ENCODE measurements at places on chromosomes 11 and 22.
A peak's percentile ranks its signal among the peaks of the same experiment; 100 is the strongest.

GRCh38 chr22:22166941-22167713 is 77.5 kb upstream of the VPREB1 start:
- no peak for DNase-seq

- DNase-seq, result no peak
Measured at GRCh38 chr11:65857500-65857852, 504 bp downstream of the CFL1 start.

- DNase-seq, result no peak
Measured at GRCh38 chr22:29141078-29141688, 64.5 kb upstream of the EMID1 start.

- DNase-seq, result no peak
Measured at GRCh38 chr22:29030618-29031226, 30.9 kb downstream of the C22orf31 start.

DNA sequence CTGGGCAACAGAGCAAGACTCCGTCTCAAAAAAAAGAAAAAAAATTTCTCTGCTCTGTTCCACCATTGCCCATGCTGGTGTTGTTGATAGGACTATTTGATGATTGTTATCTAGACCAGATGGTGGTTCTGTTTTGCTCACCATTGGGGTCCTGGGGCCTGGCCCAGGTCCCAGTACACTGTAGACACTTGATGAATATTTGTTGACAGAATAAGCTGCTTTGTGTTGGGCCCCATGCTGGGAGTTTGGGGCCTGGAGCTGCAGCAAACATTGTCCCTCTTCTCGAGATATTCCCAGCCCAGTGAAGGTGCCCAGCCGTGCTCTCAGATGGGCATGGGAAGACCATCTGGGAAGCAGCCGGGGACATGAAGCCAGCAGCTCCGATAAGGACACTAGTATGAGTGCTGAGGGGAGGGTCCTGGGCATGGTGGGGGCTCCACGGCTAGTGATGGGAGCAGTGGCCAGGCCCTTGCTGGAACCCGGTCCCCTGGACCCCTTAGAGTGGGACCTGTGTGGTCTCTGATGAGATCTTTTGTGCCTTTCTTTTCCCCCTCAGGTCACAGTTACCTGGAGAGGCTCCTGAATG is 13.6 kb downstream of the INCENP start:
- DNase-seq, result peak; percentile 17

GRCh38 chr11:60905551-60906113 is 753 bp downstream of the PRPF19 start:
- DNase-seq, result no peak

DNA sequence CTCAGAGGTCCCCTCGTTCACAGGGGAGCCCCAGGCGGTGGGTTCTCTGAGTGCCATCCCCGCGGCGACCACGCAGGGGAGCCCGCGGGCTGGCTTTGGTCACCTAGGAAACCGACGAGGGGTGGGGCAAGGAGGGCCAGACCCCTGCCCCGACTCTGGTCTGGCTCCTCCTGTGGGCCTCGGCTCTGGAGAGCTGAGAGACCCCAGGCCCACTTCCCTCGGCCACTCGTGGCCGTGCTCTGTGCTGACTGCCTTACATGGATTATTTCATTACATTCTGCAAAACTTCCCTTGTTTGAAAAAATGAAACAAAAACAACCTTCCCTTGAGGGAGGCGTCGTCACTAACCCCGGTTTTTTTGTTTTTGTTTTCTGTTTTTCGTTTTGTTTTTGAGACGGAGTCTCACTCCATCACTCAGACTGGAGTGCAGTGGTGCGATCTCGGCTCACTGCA is 15.1 kb upstream of the CYTH4 start:
- DNase-seq, result no peak

DNA sequence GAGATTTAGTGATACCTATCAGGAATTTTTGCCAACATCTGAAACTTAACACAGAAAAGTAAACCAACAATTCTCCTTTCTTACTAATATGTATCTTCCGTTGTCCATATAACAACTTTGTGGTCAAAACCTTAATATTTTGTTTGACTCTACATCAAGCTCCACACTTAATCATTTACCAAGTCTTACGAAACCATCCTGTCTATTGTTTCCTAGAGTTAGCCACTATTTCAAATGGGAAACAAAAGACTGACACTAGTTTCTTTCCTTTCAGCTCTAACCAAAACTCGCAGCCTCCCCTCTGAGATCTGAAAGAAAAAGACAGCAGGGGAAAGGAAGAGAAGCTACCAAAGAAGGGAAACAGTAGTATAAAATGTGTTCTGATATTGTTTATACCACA is 26.5 kb upstream of the PRDM10 start:
- no peak for DNase-seq

GRCh38 chr11:40819230-40819629 is 640.2 kb downstream of the LRRC4C start:
- no peak for DNase-seq

- no peak for DNase-seq
Measured at GRCh38 chr11:123302751-123303195, 107.7 kb upstream of the CLMP start.

GRCh38 chr11:109739379-109739778 is 317.4 kb downstream of the C11orf87 start:
- no peak for DNase-seq

- DNase-seq, result no peak
Measured at GRCh38 chr11:128367573-128367972, 219.8 kb downstream of the ETS1 start.

DNA sequence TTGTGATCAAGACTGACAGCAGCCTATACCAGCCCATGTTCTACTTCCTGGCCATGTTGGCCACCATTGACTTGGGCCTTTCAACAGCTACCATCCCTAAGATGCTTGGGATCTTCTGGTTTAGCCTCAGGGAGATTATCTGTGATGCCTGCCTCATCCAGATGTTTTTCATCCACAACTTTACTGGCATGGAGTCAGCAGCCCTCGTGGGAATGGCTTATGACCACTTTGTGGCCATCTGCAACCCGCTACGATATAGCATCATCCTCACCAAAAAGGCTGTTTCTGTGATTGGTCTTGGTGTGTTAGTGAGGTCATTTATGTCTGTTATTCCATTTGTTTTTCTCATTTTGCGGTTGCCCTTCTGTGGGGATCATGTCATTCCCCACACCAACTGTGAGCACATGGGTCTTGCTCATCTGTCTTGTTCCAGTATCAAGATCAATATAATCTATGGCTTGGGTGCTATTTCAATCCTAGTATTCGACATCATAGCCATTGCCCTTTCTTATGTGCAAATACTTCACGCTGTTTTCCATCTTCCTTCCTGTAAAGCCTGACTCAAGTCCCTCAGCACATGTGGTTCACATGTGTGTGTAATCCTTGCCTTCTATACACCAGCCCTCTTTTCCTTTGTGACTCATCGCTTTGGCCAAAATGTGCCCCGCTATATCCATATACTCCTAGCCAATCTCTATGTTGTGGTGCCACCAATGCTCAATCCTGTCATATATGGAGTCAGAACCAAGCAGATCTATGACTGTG is 23.6 kb downstream of the OR52E1 start:
- DNase-seq, result no peak

- DNase-seq, result no peak
Measured at GRCh38 chr11:44339530-44339883, 29.6 kb upstream of the ALX4 start.

DNA sequence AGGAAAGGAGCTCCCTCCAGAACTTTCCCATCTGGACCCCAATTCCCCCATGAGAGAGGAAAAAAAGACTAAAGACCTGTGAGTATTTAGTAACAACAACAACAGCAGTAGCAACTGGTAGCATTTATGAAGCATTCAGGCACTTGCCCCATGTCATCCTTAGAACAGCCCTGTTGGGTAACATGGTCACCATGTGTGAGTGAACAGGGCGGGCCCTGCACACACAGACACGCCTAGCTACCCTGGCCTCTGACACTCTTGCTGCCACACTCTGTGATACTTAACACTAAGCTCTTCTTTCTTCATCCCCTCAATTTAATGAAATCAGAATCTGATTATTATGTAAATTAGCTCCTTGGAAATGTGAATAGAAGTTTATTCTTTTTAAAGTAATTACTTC is 26.1 kb upstream of the SLC25A18 start:
- no peak for DNase-seq

- DNase-seq, result no peak
Measured at GRCh38 chr11:115944596-115944995, 440.4 kb upstream of the CADM1 start.

GRCh38 chr11:75468534-75469340 is 35.7 kb upstream of the KLHL35 start:
- no peak for DNase-seq

GRCh38 chr11:83140691-83141455 is 16.1 kb upstream of the PCF11 start:
- no peak for DNase-seq

DNA sequence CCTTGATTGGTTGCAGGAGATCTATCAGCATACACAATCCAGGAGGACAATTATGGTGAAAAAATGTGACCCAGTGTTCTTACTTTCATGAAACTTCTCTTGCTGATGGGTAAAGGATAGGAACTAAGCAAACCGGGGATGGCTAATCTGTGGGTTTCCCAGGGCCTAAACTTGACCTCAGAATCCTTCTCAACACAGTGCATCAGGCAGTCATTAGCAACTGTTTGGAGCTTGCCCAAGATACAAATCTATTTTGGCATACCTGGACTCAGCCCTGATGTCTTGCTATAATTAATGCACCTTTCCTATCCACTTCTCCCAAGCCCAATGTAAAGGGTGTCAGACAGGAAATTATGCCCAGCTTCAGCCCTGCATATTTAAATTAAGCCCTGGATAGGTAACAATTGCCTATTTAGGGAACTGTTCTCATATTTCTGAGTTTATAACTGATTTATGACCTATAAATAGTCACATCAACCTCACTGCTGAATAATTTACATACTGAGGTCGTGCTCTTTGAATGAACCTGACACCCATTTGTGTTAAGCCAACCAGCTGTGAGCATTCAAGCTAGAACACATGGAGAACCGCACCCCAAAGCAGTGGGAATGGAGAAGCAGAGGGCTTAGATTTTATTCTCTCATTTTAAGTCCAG is 9.2 kb upstream of the PHF21A start:
- DNase-seq, result no peak

- DNase-seq, result no peak
Measured at GRCh38 chr11:133803026-133803425, 42.3 kb downstream of the SPATA19 start.

DNA sequence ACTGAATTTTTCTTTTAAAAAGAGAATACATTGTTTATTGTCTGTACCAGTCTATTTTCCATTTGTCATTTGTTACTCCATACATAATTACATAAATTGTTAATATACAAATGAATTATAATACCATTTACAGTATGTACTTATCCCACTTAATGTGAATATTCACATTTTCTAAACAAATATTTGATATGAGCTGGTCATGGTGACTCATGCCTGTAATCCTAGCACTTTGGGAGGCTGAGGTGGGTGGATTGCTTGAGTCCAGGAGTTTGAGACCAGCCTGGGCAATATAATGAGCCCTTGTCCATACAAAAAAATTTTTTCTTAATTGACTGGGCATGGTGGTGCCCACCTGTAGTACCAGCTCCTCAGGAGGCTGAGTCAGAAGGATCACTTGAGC is 6.8 kb downstream of the SC5D start:
- DNase-seq, result no peak

DNA sequence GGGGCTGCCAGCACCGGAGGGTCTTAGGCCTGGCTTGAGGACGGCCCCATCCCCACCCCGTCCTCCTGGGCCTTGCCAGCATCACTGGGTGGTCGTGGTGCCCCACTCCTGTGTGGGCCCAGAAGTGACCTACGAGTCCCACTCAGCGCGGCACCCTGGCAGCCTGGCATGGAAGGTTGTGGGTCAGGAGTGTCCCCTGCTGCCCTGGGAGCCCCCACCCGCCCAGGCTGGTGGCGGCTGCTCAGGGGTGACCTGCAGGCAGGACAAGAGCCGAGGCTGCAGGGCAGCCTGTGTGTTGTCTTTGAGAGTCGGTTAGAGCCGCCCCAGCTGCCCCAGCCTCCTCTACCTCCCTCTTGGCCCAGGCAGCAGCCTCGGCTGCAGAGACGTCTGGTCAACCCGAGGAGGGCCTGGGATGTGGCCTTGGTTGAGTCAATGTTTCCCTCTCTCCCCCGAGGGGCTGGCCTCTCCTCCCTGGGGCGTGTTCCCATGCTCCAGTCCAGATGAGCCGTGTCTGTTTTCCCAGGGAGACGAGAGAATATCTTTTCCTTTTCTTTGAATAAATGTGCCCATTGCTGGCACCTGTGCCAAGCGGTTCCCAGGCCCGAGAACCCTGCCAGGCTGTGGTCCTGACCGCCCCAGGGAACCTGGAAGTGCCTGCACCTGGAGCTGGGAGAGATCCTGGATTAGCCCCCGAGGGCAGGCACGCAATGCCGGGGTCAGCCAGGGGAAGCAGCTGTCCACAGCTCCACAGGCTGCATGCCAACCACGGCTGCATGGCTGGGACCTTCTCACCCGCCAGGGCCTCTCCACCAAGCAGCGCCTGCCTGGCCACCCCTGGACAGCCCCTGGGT is 35.7 kb upstream of the MUC5AC start:
- DNase-seq, result no peak

DNA sequence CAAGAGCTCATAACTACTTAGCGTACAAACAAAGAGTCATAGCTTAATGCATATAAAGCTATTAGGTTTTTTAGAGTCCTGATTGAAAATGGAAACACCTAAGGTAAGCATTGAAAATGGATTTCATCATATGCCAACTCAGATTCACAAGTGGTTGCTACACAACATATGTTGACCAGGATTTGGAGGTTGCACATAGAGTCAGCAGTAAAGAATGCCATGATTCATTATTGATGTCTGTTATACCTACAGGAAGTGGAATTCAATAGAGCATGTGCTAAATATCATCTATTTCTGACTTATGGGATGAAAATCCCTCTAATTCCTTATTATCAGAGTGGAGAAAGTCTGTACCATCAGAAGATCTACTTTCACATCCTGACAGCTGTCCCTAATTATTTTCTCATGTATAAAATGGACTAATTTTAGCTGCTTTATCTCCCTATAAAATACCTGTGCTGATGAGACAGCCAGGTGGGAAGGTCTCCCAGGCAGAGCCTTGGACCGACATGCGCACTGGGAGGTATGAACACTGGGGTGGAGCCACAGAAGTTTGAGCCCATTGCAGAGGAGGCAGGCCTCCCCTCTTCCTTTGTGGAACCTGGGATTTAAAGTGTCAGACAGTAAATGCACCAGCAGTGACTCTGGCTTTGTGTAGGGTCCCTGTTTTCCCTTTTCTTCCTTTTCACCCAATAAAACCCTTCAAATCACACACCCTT is 204.2 kb downstream of the AASDHPPT start:
- DNase-seq, result no peak

GRCh38 chr22:50144005-50144614 is 26.4 kb upstream of the PANX2 start:
- DNase-seq, result no peak

GRCh38 chr11:76206327-76207081 is at the start of gene WNT11:
WNT11 (minus strand) TSS chr11:76206502; CDS start chr11:76206407, 95 bp downstream.
- no peak for DNase-seq

GRCh38 chr11:46222490-46223251 is 54.8 kb upstream of the CREB3L1 start:
- DNase-seq, result no peak

DNA sequence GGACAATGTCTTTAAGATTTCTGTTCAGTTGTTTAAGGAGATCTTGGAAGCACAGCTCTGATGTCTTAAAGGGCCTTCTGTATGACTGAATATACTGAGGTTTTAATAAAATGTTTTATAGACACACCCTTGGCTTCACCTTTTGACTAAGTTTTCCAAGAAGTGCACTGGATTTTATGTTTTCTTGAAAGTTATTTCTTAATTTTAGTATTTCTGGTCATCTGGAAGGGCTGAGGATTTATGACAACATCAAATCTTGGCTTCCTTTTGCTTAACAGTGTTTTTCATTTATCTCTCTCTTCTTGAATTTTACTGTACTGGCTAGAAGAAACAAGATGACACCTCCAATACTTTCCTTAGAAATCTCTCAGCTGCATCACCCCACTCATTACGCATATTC is 2423.4 kb downstream of the LRRC4C start:
- no peak for DNase-seq

- no peak for DNase-seq
Measured at GRCh38 chr11:99432677-99433076, 411.9 kb downstream of the CNTN5 start.

Data from NCI-H345 (cell line).